Stimulated activated CD8-positive, alpha-beta memory T cell treated with anti-CD3 and anti-CD28 coated beads, Interleukin-4, amount 100 ng/mL, for 1 hour (primary cell): ENCODE measurements at places on chromosomes 7 and 10.
A peak's percentile ranks its signal among the peaks of the same experiment; 100 is the strongest.

- DNase-seq = no peak
These were observed 705.1 kb downstream of the SUGCT start for GRCh38 chr7:40839881-40840280.

- DNase-seq = no peak
These were observed 7.6 kb upstream of the LEP start for GRCh38 chr7:128233471-128233870.

DNA sequence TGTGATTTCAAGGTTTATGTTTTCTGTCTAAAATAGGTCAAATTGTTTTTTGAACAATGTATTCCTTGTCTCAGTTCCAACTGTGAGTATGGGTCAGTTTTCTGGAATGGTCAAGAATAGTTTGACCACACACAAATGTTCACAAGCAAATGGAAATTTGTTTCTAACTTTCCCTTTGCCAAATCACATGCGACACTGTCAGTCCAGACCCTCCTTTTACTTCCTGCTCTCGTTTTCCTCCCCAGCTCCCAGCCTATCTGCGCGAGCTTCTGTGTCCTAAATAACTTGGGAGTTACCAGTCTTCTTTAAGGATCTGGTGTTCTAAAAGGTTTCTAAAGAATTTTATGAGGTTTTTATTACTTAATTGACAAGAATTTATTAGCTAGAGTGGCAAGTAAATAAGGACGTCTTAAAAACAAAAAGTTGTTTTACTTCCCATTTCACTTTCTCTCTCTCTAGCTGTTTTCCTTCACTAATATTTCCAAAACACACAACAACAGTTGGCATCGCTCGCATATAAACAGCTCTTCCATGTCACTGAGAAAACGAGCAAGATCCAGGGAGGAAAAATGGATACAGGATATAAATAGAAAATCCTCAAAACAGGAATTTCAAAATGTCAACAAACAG lies 266.1 kb upstream of the KLF6 start:
- no peak for DNase-seq

GRCh38 chr7:71112436-71112835 lies 19.5 kb upstream of the GALNT17 start:
- DNase-seq = no peak

DNA sequence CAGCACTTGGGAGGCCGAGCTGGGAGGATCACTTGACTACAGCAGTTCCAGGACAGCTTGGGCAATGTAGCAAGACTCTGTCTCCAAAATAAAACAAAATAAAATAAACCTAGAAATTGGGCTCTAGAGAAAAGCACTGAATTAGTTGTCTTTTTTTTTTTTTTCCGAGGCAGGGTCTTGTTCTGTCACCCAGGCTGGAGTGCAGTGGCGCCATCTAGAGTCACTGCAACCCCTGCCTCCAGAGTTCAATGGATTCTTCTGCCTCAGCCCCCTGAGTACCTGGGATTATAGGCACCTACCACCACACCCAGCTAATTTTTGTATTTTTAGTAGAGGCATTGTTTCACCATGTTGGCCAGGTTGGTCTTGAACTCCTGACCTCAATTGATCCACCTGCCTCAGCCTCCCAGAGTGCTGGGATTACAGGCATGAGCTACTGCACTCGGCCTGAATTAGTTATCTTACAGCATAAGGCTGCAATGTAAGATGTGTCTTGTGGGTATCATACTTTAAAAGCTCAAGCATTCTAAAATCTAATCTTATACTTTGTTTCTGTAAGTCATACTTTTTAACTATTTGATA lies 12.8 kb downstream of the MEIG1 start:
- peak; percentile 14 for DNase-seq

DNA sequence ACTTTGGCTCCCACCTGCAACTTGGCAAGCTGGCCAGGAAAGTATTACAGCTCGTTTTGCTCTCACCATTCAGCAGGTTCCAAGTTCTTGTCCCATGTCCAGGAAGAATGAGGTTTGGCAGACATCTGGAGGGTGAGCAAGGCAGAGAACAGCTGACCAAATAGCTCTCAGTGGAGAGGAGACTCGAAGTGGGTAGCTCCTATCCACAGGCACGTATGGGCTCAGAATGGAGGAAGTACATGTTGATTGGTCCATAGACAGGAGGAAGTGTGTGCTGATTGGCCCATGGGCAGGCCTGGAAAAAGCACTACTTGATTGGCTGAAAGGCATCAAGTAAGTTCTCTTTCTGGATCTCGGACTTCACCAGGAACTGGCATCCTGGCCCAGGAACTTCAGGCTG lies 3.0 kb upstream of the NCAPG2 start:
- DNase-seq = no peak

- DNase-seq = no peak
These were observed 9.0 kb upstream of the COMTD1 start for GRCh38 chr10:75244487-75245353.

DNA sequence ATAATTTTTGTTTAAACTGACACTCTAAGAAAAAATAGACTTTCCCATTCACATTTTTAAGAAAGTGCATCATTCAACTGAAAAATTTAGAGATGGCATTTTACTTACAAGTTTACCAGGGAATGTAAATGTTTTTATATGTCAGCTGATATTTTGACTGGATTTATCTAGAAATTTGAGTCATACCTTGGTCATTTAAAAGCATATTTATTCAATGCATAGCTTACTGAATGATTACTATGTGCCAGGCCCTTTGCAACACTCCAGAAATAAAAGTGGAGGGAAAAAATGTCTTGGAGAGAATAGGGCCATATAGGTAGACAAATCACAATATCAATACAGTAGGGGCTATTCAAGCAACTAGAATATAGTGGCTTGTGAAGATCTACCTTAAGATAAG lies 98.4 kb upstream of the FAM3C start:
- DNase-seq = no peak

- no peak for DNase-seq
These were observed 58.9 kb downstream of the CFAP46 start for GRCh38 chr10:132883391-132883881.

DNA sequence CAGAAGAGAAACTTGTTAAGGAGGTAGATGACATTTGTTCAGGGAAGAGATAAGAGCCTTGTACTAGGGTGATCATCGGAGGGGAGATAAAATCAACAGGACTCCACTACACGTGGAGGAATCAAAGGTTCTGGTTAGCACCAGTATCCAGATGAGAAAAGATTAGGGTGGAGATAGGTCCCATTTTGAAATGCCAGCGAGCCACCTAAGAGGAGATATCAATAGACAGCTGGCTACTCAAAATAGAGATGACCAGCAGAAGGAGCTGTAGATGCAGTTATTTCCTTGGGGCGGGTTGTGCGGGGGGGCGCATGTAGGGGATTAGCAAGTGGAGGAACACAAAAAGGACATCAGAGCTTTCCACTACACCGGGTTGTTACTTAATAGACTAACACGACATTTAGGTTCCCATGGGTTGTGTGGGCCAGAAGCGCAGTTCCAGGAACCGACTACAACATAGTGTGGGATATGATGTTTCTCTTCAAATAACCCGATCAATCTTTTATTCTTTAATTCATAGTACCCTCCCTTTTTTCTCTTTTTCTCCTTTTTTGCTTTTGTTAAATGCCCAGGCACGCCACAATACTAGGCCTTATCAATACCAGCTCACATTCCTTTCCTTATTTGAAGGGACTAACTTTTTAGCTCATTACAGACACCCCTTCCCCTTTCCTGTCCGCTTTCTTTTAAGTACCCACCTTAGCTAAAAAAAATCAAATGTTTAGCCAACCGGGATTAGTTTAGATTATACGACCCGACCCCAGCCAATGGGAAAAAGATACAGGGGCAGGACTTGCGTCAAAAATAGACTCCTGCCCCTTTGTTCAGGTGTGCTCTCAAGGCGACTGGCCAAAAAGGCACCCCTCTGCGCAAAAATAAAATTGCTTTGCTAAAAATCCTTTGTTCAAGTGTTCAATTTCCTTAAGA lies 2.0 kb upstream of the KIF11 start:
- DNase-seq = no peak

- no peak for DNase-seq
These were observed 18.3 kb downstream of the VWDE start for GRCh38 chr7:12385364-12385786.

GRCh38 chr7:45657136-45657889 lies 83.1 kb downstream of the ADCY1 start:
- no peak for DNase-seq

DNA sequence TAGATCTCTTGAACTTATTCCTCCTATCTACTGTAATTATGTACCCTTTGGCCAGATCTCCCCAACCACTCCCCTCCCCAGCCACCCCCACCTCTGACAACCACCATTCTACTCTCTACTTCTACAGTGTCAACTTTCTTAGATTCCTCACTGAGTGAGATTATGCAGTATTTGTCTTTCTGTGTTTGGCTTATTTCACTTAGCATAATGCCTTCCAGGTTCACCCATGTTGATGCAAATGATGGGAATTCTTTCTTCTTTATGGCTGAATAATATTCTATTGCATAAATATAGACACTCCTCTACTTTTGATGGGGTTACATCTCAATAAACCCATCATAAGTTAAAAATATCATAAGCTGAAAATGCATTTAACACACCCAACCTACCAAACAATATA lies 21.3 kb upstream of the HNRNPH3 start:
- no peak for DNase-seq
